ENCODE measurements at places on chromosomes 7 and 10.

GRCh38 chr7:51619880-51620279 lies 303.3 kb upstream of the COBL start:
- DNase-seq: no peak

- peak; percentile 5 for DNase-seq
These were observed 108.5 kb upstream of the TMEM168 start for GRCh38 chr7:112898432-112899290.

DNA sequence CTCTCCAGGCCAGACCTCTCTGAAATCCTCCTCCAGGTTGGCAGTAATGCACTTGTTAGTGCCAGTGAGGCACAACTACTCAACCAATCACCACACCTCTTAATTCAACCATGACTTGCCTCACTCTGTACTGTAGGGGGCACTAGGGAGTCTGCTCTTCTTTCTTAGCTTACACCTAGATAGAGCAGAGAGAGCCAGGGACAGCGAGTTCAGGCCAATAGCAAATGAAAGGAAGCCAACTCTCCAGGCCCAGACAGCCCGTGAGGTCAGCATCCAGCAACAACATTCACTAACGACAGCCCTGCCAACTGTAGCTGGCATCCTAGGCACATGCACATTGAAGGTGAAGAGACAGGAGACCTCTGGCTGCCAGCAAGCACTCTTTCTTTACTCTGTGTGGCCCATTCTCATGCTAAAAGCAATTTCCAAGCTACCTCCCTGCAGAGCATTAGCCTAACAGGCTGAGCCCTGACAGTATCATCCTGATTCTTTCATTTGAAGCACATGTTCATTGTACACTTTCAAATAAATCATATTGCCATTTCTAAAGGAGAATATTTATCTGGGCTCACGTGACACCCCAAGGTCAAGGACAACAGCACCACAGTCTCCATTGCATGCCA lies 136.3 kb downstream of the DPY19L1 start:
- DNase-seq: no peak

GRCh38 chr7:2670720-2671391 lies 17.1 kb upstream of the AMZ1 start:
- peak; percentile 44 for DNase-seq

DNA sequence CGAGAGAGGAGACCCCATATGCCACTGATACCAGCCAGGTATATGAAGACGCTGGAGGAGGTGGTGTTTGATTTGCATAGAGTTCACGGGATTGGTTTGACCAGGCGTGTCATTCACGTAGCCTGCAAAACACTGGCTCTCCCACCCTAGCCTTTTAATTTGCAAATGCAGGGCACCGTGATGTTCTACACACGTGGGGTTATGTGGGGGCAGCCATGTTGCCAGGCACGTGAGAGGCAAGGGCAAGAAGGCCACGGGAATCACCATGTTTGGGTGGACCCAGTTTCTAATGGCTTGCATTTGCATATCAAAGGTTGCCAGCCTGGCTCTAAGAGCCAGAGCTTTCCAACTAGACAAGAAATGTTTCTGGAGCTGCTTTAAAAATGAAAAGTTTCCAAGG lies 117.2 kb upstream of the LYZL1 start:
- no peak for DNase-seq

DNA sequence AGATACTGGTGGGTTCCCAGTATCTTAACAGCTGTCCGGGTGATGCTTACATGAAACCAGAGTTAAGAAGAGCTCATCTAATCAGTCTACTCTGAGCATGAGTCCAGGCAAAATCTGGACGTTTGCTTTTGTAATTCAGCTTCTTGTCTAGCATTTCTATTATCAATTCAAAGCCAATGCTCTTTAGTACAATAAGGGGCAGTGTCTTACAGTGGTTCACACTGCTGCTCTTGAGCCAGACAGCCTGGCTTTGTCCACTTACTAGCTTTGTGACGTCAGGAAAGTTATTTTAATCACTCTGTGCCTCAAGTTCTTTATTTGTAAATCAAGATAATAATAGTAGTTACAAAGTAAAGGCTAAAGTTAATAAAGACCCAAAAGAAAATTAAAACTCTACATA lies 227.3 kb upstream of the TCF7L2 start:
- no peak for DNase-seq

- DNase-seq: no peak
These were observed 19.2 kb downstream of the CRPPA start for GRCh38 chr7:16402091-16402490.

GRCh38 chr10:113025487-113025886 lies 75.4 kb downstream of the TCF7L2 start:
- no peak for DNase-seq

- no peak for DNase-seq
These were observed 564.3 kb downstream of the LRMDA start for GRCh38 chr10:75995720-75996119.

GRCh38 chr7:84502239-84502638 lies 307.6 kb upstream of the SEMA3A start:
- DNase-seq: no peak

Data from stimulated activated CD4-positive, alpha-beta T cell treated with anti-CD3 and anti-CD28 coated beads, Interleukin-12 subunit alpha, Interleukin-12 subunit beta, amount 100 ng/mL, for 48 hours (primary cell).